ENCODE measurements at places on chromosomes 1 and 21.

DNA sequence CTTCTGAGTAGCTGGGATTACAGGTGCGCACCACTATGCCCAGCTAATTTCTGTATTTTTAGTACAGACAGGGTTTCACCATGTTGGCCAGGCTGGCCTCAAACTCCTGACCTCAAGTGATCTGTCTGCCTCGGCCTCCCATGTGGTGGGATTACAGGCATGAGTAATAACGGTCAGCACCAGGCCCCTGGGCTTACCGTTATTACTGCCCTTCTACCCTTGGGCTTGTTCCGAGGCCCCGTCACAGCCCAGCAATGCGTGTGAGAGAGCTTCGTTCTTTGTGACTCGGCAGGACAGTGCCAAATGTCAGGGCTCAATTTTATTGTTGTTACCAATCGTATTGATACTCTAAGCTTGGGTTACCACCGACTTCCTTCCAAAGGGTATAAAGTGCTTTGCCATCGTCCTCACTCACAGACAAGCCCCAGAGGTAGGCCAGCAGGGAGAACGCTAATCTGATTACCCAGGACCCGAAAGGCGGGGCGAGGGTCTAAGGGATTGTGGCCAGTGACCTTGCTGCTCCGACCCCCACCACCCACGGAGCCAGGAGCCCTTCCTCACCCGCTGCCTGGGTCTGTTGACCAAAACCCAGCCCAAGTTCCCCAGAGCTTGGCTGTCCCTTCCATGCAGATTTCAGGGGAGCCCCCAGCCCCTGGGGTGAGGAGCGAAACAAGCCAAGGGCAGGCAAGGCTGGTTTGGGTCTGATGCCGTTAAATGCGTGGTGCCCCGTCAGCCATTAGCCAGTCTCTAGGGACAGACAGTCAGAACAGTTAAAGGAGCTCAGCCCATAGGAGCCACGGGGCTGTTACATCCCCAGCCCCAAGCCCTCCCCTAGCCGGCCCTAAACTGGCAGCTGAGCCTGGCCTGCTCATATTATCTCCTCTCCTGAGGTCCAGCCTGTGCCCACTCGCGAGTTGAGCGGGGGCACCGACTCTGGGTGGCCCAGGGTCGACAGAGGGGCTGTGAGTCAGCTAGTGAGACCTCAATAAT is 54.9 kb upstream of the CASZ1 start:
- no peak for DNase-seq

- DNase-seq, result no peak
These were observed 152.2 kb downstream of the CLEC20A start for GRCh38 chr1:178344513-178345091.

DNA sequence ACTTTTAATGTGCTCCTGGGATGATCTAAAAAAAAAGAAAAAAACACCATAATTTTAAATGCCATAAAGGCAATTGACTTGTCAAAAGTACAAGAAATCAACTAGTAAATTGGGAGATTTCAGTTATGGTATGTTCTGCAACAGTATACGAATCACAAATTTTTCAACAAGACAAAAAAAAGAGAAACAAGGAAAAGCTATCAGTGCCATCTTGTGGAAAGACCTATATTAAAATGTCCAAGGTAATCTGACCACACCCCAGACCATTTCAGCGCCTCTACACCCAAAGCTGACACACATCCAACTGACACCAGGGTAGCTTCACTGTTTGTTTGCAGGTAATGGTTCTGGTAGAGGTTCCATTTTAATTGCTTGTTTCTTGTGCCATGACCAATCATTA is 5.0 kb upstream of the DUSP23 start:
- no peak for DNase-seq

DNA sequence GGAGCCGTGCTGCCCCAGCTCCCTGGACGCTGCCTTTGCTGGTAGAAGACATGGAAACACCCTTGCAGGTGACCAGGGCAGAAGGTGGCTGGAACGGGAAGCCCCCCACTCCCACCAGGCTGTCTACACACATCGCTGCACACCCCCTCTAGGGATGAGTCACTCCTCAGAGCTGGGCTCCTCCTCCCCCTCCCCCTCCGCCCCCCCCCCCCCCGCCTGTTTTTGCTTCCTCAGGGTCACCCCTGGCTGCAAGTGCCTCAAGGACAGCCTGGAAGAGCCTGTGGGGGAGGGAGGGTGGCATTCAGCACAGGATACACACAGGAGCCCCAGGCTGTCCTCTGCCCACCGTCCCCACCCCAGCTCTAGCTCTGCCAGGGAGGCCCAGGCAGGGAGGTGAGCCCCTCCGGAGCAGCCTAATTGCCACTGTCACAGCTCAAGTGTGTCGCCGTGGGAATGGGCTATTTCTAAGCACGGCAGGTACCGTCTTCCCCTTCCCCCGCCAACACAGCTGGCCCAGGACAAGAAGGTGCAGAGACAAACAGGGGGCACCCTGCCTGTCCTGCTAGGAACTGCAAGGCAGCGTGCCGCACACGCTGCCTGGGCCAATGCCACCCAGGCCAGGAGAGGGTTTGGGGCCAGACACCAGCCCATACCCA is 2.5 kb downstream of the FNDC10 start:
- DNase-seq, result no peak

DNA sequence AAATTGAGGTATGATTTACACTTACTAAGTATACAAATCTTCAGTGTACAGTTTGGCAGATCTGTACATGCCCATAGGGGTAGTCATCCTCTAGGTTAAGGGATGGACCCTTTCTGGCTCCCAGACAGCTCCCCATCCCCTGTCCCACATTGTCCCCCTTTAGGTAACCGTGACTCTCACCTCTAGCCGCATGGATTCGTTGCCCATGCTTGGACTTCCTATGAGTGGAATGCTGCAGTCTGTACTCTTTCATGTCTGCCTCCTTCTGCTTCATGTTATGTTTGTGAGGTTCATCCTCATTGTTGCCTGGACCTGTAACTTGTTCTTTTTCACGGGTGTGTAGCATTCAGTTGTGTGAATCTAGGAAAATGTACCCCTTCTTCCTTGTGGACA is 20.3 kb downstream of the SLC37A1 start:
- no peak for DNase-seq

DNA sequence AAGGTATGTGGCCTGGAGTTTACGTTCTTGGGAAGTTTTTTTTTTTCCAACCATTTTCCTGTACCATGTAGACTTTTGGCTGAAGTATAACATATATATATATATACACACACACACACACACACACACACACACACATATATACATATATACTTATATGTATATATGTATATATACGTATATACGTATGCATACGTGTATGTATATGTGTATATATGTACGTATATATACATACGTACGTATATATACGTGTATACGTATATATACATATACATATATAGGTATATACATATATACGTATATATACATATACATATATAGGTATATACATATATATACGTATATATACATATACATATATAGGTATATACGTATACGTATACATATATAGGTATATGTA is 18.9 kb downstream of the CR1 start:
- DNase-seq, result no peak

- no peak for DNase-seq
These were observed 107.0 kb upstream of the TLR5 start for GRCh38 chr1:223249854-223250631.

GRCh38 chr1:204929487-204930154 is 59.0 kb downstream of the NFASC start:
- DNase-seq, result no peak

GRCh38 chr1:64092851-64093371 is 110.5 kb upstream of the UBE2U start:
- no peak for DNase-seq
